ENCODE measurements at places on chromosomes 4 and X.

GRCh38 chr4:105234582-105234981, 87.9 kb downstream of the TET2 start:
- DNase-seq, result no peak

GRCh38 chr4:53633608-53634007, 42.3 kb upstream of the LNX1 start:
- no peak for DNase-seq

- no peak for DNase-seq
These were observed 101.5 kb upstream of the CXXC4 start for GRCh38 chr4:104596189-104596588.

GRCh38 chrX:68112321-68112720, 321.0 kb downstream of the OPHN1 start:
- DNase-seq, result no peak

GRCh38 chr4:94516067-94516466, 64.3 kb downstream of the PDLIM5 start:
- no peak for DNase-seq

GRCh38 chr4:53348046-53348445, 17.8 kb downstream of the SCFD2 start:
- no peak for DNase-seq

DNA sequence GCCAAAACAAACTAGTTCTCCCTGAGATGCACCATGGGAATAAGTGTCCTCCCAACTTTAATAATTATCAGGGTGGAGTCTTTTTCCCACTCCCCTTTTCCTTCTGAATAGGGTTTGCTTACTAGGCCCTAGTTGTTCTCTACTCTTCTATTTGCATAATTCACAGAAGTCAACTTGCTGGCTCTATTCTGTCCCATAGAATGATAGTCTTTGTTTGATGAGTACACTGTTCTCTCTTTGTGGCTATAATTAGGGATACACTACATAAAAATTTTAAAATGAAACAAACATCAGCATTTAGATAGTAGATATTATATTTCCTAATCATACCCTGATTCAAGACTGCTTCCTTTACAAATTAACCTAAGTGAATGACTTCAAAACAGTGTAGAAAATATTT, 10.3 kb downstream of the PDHA2 start:
- DNase-seq, result no peak

DNA sequence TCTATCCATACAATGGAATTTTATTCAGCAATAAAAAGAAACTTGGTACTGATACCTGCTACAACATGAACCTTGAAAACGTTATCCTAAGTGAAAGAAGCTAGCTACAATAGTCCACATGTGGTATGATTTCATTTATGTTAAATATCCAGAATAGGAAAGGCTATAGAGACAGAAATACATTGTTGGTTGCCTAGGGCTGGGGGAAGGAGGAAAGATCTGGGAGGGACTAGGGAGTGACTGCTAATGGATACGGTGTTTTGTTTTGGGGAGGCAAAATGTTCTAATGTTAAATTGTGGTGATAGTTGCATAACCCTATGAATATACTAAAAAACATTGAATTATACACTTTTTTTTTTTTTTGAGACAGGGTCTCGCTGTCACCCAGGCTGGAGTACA, 141.1 kb upstream of the ARX start:
- no peak for DNase-seq

DNA sequence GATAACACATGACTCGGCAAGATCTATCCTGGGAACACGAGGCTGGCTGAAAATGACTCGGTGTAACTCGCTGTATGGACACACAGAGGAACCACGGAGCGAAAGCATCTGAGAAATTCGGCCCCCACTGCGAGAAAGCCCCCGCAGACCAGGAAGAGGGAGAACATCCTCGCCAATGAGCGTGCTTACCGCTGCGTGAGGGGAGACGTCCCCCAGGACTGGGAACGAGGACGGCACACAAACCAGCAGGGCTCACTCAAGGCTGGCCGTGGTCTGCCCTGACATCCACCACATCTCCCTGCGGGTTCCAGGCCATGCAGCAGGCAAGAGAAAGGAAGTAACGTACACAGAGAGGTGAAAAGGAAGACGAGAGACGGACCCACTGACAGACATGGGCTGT, 17.6 kb upstream of the GTPBP6 start:
- no peak for DNase-seq

- DNase-seq, result no peak
These were observed 282.2 kb downstream of the GUCY2F start for GRCh38 chrX:109199726-109200125.

DNA sequence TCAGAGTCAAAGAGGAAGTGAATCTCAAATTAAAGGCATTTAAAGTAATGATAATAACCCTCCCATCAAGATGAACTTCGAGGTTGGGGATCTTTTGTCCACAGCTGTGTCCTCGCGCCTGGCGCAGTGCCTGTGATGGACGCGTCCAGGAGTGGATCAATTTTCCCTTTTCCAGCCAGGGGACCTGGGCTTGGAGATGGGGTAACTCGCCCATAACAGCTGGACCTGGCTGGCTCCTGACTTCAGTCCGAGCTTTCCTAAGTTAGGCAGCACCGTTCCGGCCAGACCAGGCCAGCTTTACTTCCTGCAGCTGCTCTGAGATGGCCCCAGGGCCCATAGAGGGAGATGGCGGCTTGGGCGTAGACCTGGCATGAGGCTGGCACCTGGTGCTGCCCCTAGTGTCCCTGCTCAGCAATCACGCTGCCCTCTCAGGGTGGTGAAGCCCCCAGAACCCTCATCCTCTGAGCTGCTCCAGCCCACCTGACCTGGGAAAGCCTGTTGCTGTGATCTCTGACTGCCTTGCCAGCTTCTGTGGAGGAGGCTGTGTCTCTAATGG, 23.9 kb downstream of the ADRA2C start:
- DNase-seq, result no peak

DNA sequence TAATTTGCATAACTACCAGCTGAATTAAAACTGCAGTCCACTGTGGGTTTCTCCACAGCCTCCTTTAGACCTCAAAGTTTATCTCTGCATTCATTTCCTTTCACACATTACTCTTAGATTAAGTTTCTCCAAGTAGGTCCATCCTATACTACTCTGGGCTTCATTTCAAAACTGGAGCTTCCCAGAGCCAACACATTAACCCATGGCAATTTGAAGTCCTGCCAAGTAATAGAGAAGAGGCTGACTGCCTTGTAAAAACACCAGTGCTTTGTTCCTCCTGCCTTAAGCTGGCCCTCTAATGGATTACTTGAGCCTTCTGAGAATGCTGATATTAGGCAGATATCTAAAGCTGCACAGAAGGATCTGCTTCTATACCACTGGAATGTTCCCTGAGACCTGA, 997.2 kb upstream of the SLIT2 start:
- no peak for DNase-seq
